ENCODE measurements at places on chromosomes 2 and 18. TPM values are rescaled to one million over a fixed set of nuclear protein-coding genes. Genes with fewer than 3 reads are reported as not detected.

Gene EFEMP1
- 1.2 TPM for total RNA-seq

Gene CIDEA
- not detected for total RNA-seq

GRCh38 chr2:205357732-205358131, 324.6 kb upstream of the NRP2 start:
- H3K27me3 ChIP-seq, result peaks cover 2% of the 10 kb centered on the region
- H3K27ac ChIP-seq, result no peak overlapping the region
- no peaks in the 10 kb centered on the region for H3K36me3 ChIP-seq
- no peak overlapping the region for H3K4me3 ChIP-seq
- H3K4me1 ChIP-seq, result peaks cover 6% of the 10 kb centered on the region

DNA sequence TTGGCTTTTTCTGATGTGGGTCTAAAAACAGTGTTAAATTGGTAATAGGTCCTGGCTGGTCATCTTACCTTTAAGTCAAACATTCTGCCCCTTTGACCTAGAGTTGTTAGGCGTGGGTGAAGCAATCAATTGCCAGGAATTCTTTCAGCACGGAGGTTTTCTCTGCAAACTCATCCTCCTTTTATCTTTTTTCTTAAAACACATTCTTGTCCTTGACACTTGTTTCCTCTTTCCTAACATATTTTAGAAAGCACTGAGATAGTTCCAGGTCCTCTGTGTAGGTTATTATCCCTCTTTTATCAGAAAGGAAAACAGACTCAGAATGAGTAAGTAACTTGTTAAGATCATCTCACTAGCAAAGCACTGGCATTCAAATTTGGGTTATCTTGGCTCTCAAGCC, 18.6 kb upstream of the AP1S3 start:
- H3K4me1 ChIP-seq, result no peaks in the 10 kb centered on the region
- H3K27me3 ChIP-seq, result peaks cover 3% of the 10 kb centered on the region
- no peak overlapping the region for H3K27ac ChIP-seq
- H3K36me3 ChIP-seq, result peaks cover 4% of the 10 kb centered on the region
- no peak overlapping the region for H3K4me3 ChIP-seq
- DNase-seq, result no peak

GRCh38 chr2:16312771-16313170, 352.9 kb downstream of the CYRIA start:
- no peaks in the 10 kb centered on the region for H3K4me1 ChIP-seq
- peaks cover under 1% of the 10 kb centered on the region for H3K27me3 ChIP-seq
- no peaks in the 10 kb centered on the region for H3K36me3 ChIP-seq
- no peak for DNase-seq
- H3K4me3 ChIP-seq, result no peak overlapping the region
- H3K27ac ChIP-seq, result no peak overlapping the region

Measured in glutamatergic neuron (in vitro differentiated cells).